ENCODE measurements at places on chromosomes 2 and 18. TPM values are rescaled to one million over a fixed set of nuclear protein-coding genes. Genes with fewer than 3 reads are reported as not detected.

DNA sequence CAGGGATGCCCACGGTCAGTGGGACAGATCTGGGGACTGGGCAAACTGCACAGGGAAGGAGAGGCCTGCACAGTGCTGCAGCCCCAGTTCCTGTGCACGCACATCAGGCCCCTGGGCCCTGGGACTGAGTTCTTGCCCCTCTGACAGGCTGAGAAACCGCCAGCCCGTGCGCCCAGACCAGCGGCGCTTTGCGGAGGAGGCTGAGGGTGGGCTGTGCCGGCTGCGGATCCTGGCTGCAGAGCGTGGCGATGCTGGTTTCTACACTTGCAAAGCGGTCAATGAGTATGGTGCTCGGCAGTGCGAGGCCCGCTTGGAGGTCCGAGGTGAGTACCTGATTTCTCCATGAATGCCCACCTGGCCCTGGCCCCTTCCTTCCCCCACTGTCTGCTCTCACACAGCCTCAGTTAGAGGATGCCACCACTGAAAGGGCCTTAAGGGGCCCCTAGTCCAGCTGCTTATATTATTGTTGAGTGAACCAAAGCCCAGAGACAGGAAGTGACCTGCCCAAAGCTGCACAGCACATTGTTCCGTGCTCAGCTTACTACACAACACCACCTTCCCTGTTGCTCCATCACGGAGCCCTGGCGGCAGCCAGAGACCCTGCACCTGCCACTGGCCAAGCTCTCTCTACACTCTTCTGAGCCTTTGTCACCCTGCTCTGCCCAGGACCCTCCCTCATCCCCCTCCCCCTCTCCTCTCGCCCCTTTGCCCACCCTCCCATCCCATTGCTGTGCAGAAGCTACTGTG is 29.8 kb downstream of the SPEG start:
- no peak for DNase-seq

GRCh38 chr2:56229397-56230060 is 45.7 kb downstream of the CCDC85A start:
- no peak for DNase-seq

CCDC178 gene
- polyA plus RNA-seq = not detected

DNA sequence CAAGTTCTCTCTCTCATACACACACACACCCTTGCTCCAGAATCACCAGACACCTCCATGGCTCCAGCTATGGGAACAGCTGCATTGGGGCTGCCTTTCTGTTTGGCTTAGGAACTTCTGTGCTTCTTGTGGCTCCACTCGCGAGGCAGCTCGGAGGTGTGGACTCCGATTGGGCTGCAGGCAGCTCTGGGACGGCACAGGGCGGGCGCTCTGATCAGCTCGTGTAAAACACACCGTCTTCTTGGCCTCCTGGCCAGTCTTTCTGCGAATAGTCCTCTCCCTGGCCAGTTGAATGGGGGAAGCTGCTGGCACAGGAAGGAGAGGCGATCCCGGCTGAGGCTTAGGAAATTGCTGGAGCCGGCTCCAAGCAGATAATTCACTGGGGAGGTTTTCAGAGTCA is 22.4 kb downstream of the FOSL2 start:
- DNase-seq = no peak

AOX1 gene
- polyA plus RNA-seq = 10.2 TPM

GRCh38 chr2:61769093-61769675 is 84.7 kb downstream of the FAM161A start:
- no peak for DNase-seq

TUBA4B gene
- not detected for polyA plus RNA-seq

TMEM163 gene
- not detected for polyA plus RNA-seq

DNA sequence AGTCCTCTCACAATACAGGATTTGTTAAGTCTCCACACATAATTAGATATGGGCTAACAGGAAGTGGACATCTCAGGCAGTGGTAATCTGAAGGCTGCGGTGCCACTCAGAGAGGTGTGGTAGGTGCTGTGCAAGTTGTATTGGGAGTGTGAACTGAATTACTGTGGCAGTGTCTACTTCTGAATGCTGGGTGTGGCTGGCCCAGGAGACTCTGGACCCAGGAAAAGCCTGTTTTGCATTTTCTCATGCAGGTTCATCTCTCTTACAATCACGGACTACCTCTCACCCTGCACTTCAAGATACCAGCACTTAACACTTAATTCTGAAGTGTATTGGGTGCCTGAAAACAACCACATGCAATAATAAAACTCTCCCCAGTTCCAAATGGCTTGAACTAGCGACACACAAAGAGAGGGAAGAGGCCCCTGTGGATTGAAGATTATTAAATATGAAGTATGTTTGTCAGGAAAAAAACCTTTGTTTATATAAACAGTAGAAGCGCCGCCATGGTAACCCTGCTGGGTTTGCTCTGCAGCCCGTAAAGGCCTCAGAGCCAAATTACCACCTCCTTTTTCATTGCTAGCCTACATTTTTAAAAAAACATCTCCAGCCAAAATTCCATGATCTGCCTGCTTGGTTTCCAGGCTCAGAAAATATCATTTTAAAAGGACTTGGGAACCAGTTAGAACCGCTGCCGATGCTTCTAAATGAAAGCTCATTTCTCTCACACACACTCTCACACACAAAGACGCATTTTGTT is 77.5 kb downstream of the GFPT1 start:
- no peak for DNase-seq

RNU2-63P gene
- not detected for polyA plus RNA-seq

- DNase-seq = no peak
These were observed 313.0 kb upstream of the SLC39A10 start for GRCh38 chr2:195343942-195344530.

ACMSD gene
- not detected for polyA plus RNA-seq

AFG3L2 gene
- 31.2 TPM for polyA plus RNA-seq

GRCh38 chr2:181978351-181979150 is 7.1 kb upstream of the PPP1R1C start:
- DNase-seq = no peak

DNA sequence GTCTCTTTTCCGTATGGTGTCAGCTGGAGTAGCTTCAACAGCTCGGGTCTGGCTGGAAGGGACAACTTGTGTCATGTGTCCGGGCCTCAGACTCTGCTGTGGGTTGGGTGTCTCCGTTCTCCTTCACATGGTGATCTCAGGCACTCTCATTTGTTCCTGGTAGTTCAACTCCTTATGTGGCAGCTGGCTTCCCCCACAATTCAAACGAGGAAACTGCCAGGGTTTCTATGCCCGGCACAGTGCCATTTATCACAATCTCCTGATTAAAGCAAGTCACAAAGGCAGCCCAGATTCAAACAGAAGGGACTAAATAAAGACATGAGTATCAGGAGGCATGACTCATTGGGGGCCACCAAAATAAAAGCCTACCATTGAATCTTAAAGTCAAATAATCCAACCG is 22.7 kb downstream of the MRO start:
- no peak for DNase-seq

DNA sequence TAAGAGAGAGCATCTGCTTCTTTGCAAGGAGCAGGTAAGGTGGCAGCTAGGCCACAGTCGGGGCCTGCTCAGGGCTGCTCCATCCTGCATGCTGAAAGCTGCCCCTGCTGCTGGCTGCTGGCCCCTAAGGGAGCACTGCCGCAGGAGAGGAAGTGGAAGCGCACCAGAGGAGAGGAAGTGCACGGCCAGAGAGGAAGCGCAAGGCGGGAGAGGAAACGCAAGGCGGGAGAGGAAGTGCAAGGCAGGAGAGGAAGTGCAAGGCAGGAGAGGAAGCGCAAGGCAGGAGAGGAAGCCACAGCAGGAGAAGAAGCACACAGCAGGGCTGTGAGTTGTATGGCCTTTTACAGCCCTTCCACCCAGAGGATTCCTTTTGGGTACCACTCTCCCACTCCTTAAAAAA is 539.0 kb upstream of the TNP1 start:
- DNase-seq = no peak

UGT1A5 gene
- not detected for polyA plus RNA-seq

GPR55 gene
- not detected for polyA plus RNA-seq

DNA sequence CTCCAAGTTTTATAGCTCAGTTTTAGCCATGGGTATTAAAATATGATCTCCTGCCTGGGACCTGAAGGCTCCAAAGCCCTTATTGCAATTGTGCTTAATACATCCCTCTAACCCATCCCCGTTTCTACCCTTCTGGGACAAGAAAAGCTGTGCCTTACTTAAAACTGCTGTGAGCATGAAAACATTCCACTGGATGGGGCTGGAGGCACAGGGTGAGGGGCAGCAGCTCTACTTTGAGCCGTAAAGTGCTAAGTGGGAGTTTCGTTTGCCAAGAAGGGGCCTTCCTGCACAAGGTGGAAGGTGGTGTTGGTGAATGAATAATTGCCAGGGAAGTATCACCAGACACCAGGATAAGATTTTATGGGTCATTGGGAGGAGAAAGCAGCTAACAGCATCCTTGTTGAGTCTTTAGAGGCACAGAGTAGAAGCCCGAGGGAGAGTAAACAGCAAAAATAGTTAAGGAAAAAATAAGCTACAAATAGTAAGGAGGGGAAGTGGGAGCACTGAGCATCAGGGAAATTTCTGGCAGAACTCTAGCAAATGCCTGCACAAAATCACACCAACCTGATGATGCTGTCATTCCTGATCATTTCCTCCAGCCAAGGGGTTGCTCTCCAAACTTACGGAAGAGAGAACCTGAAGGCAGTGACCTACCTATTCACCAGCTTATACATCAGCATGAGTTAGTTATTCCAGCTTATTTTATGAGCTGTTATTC is 218.4 kb downstream of the MREG start:
- no peak for DNase-seq

GRCh38 chr2:11236335-11236734 is 81.1 kb downstream of the SLC66A3 start:
- DNase-seq = no peak

GRCh38 chr2:98487101-98487805 is 42.6 kb downstream of the INPP4A start:
- DNase-seq = no peak

GAREM2 gene
- polyA plus RNA-seq = 1.3 TPM

CIB4 gene
- polyA plus RNA-seq = not detected

- no peak for DNase-seq
These were observed 44.7 kb downstream of the RAPH1 start for GRCh38 chr2:203490391-203490790.

DNA sequence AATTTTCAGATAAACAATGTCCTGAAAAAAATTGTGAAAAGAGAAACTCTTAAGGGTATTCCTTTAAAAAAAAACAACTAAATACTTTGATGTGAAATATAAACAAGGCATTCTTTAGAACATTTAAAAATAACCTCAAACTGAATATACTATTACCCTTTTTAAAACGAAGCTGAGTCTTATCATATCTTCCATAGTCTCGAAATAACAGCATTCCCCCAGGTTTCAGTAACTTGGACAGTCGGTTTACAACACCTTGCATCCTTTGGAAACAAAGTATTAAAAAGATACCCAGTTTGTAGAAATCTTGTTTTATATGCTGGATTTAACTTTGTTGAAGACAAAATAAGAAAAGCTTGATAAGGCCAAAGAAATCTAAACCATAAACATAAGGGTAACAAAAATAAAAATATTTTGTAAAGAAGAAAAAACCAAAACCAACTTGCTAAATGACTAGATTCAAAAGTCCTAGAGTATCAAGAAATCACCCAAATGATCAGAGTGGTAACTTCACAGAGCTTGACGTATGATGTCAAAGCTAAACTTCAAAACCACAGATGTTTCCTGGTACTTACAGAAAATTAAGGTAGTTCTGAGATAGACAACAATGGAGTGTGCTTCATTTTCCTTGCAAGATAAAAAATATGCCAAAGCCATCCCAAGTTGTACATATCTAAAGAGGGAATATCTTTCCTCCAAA is 107.8 kb downstream of the METTL8 start:
- no peak for DNase-seq

NAT8 gene
- not detected for polyA plus RNA-seq

DNA sequence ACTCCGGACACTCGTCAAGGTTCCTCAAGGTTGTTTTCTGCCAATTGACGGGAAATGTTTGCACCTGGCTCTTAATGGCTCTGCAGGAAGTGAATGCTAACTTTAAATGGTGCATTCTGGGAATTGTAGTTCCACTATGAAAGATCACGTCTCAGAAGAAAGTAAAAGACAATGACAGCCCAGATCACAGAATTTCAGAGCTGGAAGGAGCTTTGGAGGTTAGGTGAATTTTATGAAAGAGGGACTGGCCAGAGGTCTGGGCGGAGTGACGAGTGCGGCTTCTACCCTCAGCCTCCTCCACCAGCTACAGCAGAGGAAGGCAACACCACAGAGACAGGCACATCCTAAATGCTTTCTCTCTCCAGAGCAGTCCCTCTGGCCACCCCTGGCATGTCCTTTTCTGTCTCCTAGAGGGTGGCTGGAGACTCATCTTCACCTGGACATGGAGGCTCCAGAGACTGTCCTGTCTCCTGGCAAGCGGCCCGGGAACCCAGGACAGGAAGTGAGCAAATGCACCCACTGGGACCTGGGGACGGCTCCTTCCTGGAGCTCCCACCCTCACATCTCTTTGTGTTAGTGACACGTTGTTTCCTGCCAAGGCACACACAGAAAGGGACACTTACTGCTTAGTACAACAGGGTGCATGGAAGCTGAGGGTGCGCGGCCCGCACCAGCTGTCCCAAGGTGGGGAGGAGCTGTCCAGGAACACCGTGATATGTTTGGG is 19.4 kb downstream of the THAP4 start:
- no peak for DNase-seq

DNA sequence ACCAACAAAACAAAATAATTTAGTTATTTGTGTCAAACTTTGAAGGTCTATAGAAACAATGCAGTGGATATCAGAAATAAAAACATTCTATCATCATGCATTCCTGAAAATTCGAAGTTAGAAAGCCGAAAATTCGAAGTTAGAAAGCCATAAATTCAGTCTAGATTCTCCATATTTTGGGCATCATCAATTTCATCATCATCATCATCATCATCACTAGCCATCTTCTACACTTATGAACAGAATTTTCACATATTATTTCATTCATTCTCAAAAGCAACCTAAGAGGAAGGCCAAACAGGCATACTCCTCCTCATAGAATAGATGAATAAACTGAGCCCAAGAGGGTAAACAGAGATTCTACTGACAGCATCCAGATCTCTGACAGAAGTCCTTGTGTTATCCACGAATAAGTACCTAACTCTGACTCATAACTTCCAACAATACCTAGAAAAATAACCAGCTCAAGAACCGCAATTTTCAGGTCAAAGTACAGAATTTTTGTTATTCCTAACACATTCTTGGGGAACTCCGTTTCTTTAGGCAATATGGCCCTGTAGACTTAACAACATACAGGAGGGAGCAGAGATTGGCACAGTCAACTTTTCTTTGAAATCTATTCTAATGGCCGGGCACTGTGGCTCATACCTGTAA is 84.7 kb downstream of the TCF4 start:
- no peak for DNase-seq

ANKRD12 gene
- 3.0 TPM for polyA plus RNA-seq

PAX8 gene
- 1.1 TPM for polyA plus RNA-seq
